Endothelial cell (in vitro differentiated cells): ENCODE measurements at places on chromosomes 4 and X. TPM values are rescaled to one million over a fixed set of nuclear protein-coding genes. Genes with fewer than 3 reads are reported as not detected.

DNA sequence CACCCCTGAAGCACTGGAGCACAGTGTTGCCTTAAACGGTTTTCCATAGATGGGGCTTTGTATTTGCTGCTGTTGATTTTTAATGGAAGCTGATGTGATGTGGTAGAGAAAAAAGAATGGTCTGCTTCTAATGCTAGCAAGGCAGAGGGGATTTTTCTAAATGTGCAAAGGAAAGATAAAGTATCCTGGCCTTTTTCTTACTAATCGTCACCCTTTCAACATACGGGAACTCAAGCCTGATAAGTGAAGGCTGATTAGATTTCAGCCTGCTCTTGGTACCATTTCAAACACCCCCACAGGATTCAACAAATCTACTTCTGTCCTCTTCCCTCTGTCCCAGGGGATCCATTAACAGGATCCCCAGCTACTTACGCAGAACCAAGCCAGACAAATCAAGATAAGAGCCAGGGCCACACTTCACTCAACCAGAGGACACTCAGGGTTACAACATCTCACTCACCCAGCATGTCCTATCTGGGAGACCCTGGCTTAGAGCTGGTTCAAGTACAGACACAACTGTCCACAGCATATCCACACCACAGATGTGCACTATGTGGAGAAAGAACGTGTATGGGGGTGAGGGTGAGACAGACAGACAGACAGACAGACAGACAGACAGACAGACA is 180.0 kb downstream of the SH3KBP1 start:
- no peak overlapping the region for H3K4me3 ChIP-seq
- H3K36me3 ChIP-seq, result no peaks in the 10 kb centered on the region
- H3K4me1 ChIP-seq, result no peaks in the 10 kb centered on the region
- H3K27ac ChIP-seq, result no peak overlapping the region
- no peak for DNase-seq
- H3K27me3 ChIP-seq, result peaks cover 3% of the 10 kb centered on the region

DNA sequence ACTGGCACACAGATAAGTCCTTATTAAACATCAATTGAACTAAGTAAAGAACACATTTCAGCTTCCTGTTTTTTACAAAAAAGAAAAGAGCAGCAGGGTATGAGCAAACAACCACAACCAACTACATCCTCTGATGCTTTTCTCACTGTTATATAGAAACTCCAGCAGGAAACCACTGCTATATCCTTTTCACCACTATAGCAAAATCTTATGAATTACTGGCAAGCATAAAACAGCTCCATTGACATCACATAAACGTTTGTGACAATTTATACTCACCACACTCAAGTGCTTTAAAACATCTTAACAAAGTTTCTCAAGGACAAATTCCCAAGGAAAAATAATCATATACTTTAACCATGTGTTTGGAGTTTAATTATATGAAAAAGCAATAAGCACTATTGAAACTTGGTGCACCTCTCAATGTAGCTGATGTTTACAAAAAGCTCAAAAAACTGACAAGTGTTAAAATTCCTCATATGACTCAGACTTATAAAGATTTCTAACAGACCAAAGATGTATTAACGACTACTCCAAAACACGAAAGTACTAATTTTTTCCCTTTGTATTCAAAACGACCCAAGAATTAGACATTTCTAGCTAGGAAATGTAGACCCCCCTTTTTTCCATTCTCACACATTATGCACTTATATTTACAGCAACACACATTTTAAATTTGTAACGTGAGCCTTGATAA is 12.9 kb downstream of the GPRIN3 start:
- no peak for DNase-seq
- H3K4me3 ChIP-seq, result no peak overlapping the region
- H3K36me3 ChIP-seq, result peaks cover 3% of the 10 kb centered on the region
- H3K4me1 ChIP-seq, result peaks cover 40% of the 10 kb centered on the region
- peaks cover 2% of the 10 kb centered on the region for H3K27me3 ChIP-seq

DNA sequence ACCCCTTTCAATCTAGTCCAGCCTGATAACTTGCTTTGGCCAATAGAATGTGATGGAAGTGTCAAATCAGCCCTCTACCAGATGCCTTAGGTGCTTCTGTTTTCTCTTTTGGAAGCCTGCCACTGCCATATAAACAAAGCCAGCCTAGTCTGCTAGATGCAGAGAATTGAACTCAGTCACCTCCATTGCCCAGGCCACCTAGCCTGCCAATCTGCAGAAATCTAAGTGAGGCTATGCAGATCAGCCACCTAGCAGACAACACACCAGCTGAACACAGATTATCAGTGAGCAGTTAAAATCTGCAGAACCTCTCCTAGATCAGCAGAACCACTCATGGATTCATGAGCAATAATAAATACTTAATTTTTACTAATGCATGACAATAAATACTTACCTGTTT is 1108.2 kb downstream of the PCDH18 start:
- DNase-seq, result no peak
- H3K36me3 ChIP-seq, result no peaks in the 10 kb centered on the region
- no peak overlapping the region for H3K27ac ChIP-seq
- peaks cover 2% of the 10 kb centered on the region for H3K27me3 ChIP-seq
- no peak overlapping the region for H3K4me3 ChIP-seq

DNA sequence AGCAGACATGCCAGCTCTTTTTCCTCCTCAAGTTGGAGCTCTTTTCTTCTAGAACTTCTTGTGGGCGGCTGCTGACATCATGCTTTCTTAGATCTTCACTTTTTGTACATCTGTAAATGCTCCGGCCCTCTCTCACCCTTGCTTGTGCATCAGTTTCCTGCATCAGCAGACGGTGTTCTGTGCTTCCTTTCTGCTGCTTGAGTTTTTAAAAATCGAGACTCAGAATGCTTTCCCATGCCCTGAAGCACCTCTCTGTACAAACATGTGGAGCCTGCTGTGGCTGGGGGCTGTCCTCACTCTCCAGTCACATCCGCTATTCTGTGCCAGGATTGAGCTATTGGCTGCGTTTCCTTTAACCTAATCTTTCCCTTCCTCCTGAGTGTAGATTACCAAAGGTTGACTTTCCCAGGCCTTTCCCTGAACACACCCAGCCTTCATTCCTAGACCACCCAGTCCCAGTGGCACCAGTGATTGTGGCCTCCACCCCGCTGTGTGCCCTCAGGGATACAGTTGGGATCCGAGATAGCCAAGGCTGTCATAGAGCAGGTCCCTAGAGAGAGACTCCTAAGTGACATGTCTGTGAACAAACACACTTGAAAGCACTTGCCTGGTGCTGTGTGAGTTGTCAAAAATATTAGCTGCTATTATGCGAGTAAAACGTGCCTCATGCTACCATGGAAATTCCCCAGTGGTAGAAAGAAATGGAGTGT is 41.9 kb downstream of the TNIP2 start:
- peaks cover 24% of the 10 kb centered on the region for H3K4me1 ChIP-seq
- H3K36me3 ChIP-seq, result peaks cover 32% of the 10 kb centered on the region
- H3K27ac ChIP-seq, result peak overlapping the region; percentile 95
- H3K4me3 ChIP-seq, result peak overlapping the region; percentile 47
- H3K27me3 ChIP-seq, result peaks cover 4% of the 10 kb centered on the region

- peaks cover 2% of the 10 kb centered on the region for H3K4me1 ChIP-seq
- H3K36me3 ChIP-seq, result no peaks in the 10 kb centered on the region
- DNase-seq, result no peak
- H3K27ac ChIP-seq, result no peak overlapping the region
- H3K27me3 ChIP-seq, result peaks cover 6% of the 10 kb centered on the region
- H3K4me3 ChIP-seq, result no peak overlapping the region
These were observed 112.9 kb upstream of the NKX1-1 start for GRCh38 chr4:1518997-1519700.

GRCh38 chr4:1839282-1839681 is 16.7 kb downstream of the LETM1 start:
- no peaks in the 10 kb centered on the region for H3K4me1 ChIP-seq
- no peaks in the 10 kb centered on the region for H3K27me3 ChIP-seq
- no peak overlapping the region for H3K4me3 ChIP-seq
- peaks cover 33% of the 10 kb centered on the region for H3K36me3 ChIP-seq
- no peak overlapping the region for H3K27ac ChIP-seq

GRCh38 chrX:66638591-66639500 is at the start of gene EDA2R:
Gene EDA2R, minus strand, starts transcription at chrX:66639078. Its CDS starts 23,058 bp downstream, at chrX:66616020.
- peak within 1 kb of the TSS; percentile 91 for H3K4me3 ChIP-seq
- peak; percentile 30 for DNase-seq
- no peaks in the 10 kb centered on the region for H3K36me3 ChIP-seq
- peaks cover 17% of the 10 kb centered on the region for H3K4me1 ChIP-seq
- H3K27ac ChIP-seq, result peak within 1 kb of the TSS; percentile 82
- H3K27me3 ChIP-seq, result peaks cover 2% of the 10 kb centered on the region

DNA sequence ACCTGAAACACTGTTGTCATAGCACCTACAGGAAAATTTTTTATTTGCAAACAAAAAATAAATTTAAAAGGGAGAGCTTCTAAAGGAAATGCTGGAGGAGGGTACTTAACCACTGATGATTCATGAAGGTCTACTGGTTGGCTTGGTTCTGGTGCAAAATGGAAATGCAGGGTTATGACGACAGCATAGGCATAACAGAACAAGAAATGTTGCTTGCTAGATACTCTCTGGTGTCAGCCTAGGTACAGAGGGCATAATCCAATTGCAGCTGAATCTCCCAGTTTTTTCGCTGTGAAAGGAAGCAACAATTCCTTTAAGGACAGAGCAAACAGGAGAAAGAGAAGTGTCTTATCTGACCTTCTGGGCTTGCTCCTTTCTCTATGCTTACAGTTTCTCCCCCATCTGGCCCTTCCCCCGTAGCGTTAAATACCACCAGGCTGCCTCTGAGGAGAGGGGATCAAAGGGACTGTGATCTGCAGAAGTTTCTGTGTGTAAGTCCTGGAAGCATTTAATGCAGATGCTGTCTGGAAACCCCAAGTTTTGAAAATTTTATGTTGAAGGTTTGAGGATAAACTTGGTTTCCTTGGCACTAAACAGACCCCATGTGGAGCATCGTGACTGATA is 23.7 kb upstream of the CASK start:
- peaks cover 2% of the 10 kb centered on the region for H3K27me3 ChIP-seq
- no peak for DNase-seq
- H3K27ac ChIP-seq, result no peak overlapping the region

GRCh38 chr4:118921786-118922185 is 33.1 kb downstream of the SYNPO2 start:
- H3K36me3 ChIP-seq, result no peaks in the 10 kb centered on the region
- no peaks in the 10 kb centered on the region for H3K4me1 ChIP-seq
- H3K27me3 ChIP-seq, result no peaks in the 10 kb centered on the region
- no peak overlapping the region for H3K27ac ChIP-seq
- no peak for DNase-seq

GRCh38 chr4:142144813-142145212 is 508.4 kb downstream of the IL15 start:
- no peaks in the 10 kb centered on the region for H3K36me3 ChIP-seq
- no peaks in the 10 kb centered on the region for H3K27me3 ChIP-seq
- DNase-seq, result no peak
- no peak overlapping the region for H3K27ac ChIP-seq

DNA sequence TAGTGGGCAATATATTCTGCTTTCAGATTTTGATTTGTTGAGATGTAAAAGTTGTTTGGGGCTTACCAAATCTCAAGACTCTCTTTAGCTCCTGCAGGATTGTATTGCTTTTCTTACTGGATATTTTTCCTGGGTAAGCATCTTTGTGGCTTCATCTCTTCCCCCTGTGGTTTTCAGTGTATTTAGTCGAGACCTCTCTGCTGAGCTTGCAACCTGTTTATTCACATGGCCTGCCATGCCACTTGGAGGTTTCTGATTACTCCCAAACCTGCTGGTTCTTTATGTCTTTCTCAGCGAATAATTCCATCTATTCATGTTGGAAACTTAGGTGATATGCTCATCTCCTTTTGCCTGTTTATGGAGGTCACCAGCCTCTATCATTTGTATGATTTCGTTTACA is 10.9 kb downstream of the CCNG2 start:
- no peaks in the 10 kb centered on the region for H3K27me3 ChIP-seq
- no peak for DNase-seq
- H3K27ac ChIP-seq, result no peak overlapping the region
- no peaks in the 10 kb centered on the region for H3K4me1 ChIP-seq
- no peak overlapping the region for H3K4me3 ChIP-seq

- H3K27ac ChIP-seq, result no peak overlapping the region
- H3K4me3 ChIP-seq, result no peak overlapping the region
- peaks cover 3% of the 10 kb centered on the region for H3K27me3 ChIP-seq
- peaks cover 4% of the 10 kb centered on the region for H3K4me1 ChIP-seq
These were observed 40.1 kb upstream of the SETD7 start for GRCh38 chr4:139596034-139596683.

DNA sequence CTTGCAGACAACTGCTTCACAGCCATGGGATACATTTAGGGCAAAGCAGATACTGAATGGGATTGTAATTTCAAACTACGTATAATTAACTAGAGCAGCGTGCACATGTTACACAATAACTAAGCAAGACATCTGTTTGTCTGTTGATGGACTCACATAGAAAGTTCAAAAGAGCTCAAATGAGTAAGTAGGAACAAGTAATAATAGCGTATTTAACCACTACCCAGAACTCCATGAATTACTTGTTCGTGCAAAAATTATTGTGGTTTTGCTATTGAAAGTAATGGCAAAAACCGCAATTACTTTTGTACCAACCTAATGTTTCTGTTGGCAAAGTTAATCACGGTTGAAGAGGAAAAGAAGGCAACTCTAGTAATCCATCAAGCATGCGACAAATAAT is 825.4 kb downstream of the PCDH18 start:
- H3K4me1 ChIP-seq, result peaks cover 1% of the 10 kb centered on the region
- no peaks in the 10 kb centered on the region for H3K27me3 ChIP-seq
- no peak overlapping the region for H3K4me3 ChIP-seq
- no peak overlapping the region for H3K27ac ChIP-seq

GRCh38 chrX:2188330-2188792 is 312.4 kb downstream of the DHRSX start:
- peaks cover 8% of the 10 kb centered on the region for H3K36me3 ChIP-seq
- no peak overlapping the region for H3K4me3 ChIP-seq
- no peaks in the 10 kb centered on the region for H3K4me1 ChIP-seq
- no peak for DNase-seq
- H3K27ac ChIP-seq, result no peak overlapping the region

DNA sequence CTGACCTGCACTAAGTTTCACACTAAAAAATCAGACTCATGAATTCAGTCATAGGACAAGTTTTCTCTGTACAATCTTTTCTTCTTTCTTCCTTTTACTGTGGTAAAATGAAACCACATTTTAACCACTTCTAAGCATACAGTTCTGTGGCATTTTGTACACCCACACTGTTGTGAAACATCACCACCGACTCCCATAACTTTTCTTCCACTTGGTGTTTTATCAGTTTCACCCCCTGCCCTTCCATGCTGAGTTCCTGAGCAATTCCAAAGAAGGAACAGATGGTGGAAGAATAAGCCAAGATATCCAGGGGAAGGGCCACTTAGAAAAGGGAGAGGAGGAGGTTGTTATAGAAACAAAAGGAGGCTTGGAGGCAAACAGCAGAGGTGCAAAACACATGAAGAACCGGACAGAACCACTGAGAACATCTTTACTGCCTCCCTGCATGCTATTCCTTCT is 22.6 kb downstream of the SLC25A4 start:
- H3K4me3 ChIP-seq, result no peak overlapping the region
- no peaks in the 10 kb centered on the region for H3K27me3 ChIP-seq
- H3K27ac ChIP-seq, result peak overlapping the region; percentile 17
- no peak for DNase-seq

- DNase-seq, result no peak
- H3K27ac ChIP-seq, result no peak overlapping the region
- H3K36me3 ChIP-seq, result peaks cover 14% of the 10 kb centered on the region
- no peak overlapping the region for H3K4me3 ChIP-seq
- H3K4me1 ChIP-seq, result no peaks in the 10 kb centered on the region
- peaks cover 5% of the 10 kb centered on the region for H3K27me3 ChIP-seq
These were observed 107.8 kb upstream of the MYOZ2 start for GRCh38 chr4:119027811-119028210.

The GAGE12F gene
- not detected for total RNA-seq

The CABS1 gene
- not detected for total RNA-seq

The GAB3 gene
- 0.90 TPM for total RNA-seq

The SLC10A6 gene
- total RNA-seq, result not detected

The NDNF gene
- 33.3 TPM for total RNA-seq

The CSAG2 gene
- not detected for total RNA-seq

The TMPRSS11F gene
- not detected for total RNA-seq

The ARMCX4 gene
- 17.9 TPM for total RNA-seq
